GM23248 (cell line): ENCODE measurements at places on chromosomes 1 and 21. TPM values are rescaled to one million over a fixed set of nuclear protein-coding genes. Genes with fewer than 3 reads are reported as not detected.

DNA sequence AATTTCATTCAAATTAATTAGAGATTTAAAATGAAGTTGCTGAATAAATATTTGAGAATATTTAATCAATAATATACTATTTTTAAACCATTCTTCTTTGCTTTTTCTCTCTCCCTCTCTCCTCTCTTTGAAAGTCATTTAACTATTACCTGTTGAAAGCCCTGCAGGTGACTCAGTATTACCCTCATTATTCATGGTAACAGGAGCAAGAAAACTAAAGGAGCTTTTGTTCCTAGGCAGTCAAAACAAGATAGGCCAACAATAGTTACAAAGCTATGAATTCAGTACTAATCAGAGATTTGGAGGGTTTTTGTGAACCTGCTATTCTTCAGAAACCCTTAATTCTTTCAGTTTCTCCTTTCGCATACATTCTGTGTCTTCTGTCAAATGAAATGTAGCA is 721.3 kb upstream of the NCAM2 start:
- no peaks in the 10 kb centered on the region for H3K4me1 ChIP-seq
- H3K27me3 ChIP-seq, result no peaks in the 10 kb centered on the region
- no peak overlapping the region for H3K27ac ChIP-seq

- no peaks in the 10 kb centered on the region for H3K27me3 ChIP-seq
- peak; percentile 72 for DNase-seq
- H3K27ac ChIP-seq, result peak overlapping the region; percentile 18
- no peaks in the 10 kb centered on the region for H3K36me3 ChIP-seq
- peaks cover 22% of the 10 kb centered on the region for H3K4me1 ChIP-seq
Observed at GRCh38 chr1:225482421-225482950, 54.6 kb upstream of the LBR start.

DNA sequence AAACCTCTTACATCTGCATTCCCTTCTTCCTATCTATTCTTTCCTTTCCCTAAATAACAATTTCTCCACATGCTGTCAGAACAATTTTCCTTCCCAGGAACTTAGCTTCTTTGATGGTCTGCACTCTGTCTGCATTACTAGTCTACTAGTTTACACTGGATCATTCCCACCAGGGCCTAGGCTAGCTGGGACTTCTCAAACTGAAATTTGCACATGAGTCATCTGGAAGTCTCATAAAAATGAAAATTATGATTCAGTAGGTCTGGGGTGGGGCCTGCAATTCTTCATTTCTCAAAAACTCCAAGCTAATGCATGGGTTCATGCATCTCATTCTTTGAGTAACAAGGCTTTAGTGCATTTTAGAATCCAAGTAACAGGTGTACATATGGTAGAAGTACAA is 74.2 kb downstream of the GABPA start:
- peak; percentile 36 for DNase-seq
- H3K27me3 ChIP-seq, result no peaks in the 10 kb centered on the region
- no peaks in the 10 kb centered on the region for H3K4me1 ChIP-seq
- H3K27ac ChIP-seq, result no peak overlapping the region
- no peak overlapping the region for H3K4me3 ChIP-seq

DNA sequence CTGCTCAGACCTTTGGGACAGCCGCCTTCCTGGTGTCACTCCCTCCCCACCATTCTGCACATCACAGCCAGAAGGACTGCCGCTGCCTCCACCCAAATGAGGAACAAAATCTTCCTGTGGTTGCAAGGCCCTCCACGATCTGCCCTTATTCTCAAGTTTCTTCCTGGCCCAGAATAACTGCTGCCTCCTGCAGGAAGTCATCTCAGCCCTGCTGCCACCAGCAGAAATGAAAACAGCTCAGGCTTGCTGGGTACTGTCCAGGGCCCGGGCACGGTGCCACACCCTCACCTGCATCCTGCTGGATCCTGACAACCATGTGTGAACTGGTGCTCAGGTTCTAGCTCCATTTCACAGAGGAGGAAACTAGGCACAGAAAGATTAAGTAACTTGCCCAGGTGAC is 2.8 kb downstream of the CLDN19 start:
- H3K36me3 ChIP-seq, result no peaks in the 10 kb centered on the region
- H3K27me3 ChIP-seq, result no peaks in the 10 kb centered on the region
- DNase-seq, result no peak

DNA sequence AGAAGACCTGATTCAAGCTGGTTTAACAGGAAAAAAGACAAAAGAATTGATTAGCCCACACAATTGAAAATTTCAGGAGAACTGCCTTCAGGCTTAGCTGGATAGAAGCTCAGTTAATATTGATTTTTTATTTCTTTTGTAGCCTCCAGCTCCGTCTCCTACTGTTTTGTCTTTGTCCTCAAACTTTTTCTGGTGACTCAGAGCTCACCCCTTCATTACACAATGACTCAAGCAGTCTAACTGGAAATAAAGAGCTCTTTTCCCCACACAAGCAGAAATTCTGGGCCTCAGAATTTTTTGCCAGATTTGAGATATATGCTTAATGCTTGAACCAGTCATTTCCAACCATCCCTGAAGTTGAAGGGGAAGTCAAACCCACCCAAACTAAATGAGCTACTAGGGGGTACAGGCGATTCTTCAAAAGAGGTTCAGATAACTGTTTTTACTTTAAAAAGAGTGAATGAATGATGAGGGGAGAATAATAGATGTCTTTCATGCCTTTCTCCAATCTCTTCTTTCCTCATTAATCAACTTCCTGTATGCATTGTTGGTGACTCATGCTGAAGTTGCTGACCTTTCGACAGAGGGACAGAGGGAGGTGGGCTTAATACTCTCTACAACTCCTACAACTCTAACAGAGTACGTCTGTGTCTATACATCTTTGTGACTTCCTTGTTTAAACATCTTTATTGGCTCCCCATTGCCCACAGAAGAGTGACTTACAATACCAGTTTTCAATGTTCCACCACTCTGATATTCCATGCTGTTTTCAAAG is 6.2 kb upstream of the ACP6 start:
- no peaks in the 10 kb centered on the region for H3K27me3 ChIP-seq
- peaks cover 40% of the 10 kb centered on the region for H3K4me1 ChIP-seq
- peak; percentile 83 for DNase-seq
- peak overlapping the region; percentile 39 for H3K4me3 ChIP-seq

DNA sequence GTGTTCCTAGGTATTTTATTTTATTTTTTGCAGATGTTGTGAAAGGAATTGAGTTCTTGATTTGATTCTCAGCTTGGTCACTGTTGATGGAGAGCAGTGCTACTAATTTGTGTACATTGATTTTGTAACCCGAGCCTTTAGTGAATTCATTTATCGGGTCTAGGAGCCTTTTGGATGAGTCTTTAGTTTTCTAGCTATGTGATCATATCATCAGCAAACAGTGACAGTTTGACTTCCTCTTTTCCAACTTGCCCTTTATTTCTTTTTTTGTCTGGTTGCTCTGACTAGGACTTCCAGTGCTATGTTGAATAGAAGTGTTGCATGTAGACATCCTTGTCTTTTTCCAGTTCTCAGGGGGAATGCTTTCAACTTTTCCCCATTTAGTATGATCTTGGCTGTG is 138.9 kb downstream of the LHX8 start:
- H3K36me3 ChIP-seq, result no peaks in the 10 kb centered on the region
- no peak overlapping the region for H3K4me3 ChIP-seq
- no peaks in the 10 kb centered on the region for H3K4me1 ChIP-seq
- DNase-seq, result no peak
- no peak overlapping the region for H3K27ac ChIP-seq

DNA sequence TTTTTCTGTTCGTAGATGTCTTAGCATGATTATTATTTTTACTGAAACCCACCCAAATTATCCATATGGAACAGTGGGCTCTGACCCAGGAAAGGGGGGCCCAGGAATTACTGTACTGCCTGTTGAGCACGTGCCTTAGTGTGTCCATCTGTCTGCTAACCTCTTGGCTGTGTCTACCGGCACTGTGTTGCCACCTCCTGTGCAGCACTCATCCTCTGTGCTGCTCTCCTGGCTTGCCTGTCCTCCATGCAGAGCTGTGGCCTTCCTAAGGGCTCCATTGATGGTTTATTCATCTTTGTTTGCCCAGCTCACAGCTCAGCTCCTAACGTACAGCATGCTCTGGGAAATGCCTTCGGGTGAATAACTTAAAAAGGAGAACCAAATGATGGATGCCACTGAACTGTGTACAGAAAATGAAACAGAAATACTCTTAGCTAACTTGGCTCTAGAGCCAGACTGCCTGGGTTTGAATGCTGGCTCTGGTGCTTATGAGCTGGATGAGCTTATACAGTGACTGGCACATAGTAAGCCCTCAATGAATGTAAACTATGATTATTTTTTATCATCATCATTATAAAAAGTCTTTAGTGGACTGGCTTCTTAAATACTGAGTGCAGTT is 11.4 kb upstream of the RPTN start:
- peaks cover 27% of the 10 kb centered on the region for H3K27me3 ChIP-seq
- no peak for DNase-seq
- no peak overlapping the region for H3K27ac ChIP-seq
- no peak overlapping the region for H3K4me3 ChIP-seq
- H3K4me1 ChIP-seq, result peaks cover 16% of the 10 kb centered on the region
- no peaks in the 10 kb centered on the region for H3K36me3 ChIP-seq

DNA sequence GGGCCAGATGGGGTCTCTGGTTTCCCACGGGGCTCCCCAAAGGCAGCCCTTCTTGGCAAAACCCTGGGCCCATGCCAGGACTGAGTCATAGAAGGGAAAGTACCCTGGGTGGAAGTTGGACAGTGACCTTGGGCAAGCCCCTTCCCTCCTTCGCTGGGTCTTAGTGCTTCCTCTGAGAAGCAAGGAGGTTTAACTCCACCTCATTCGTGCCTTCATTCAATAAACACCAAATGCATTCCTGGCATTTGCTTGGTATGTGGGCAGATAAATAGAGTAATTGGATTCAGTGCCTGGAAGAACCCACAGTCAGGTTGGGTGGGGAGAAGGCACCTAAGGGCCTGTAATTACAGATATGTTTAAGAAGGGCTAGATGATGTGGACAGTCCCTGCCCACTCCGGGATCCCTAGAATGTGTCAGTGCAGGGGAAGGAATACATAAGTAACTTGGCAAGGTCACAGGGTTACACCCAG is 36.3 kb upstream of the CITED4 start:
- H3K36me3 ChIP-seq, result no peaks in the 10 kb centered on the region
- peak; percentile 18 for DNase-seq
- H3K27ac ChIP-seq, result no peak overlapping the region
- no peaks in the 10 kb centered on the region for H3K27me3 ChIP-seq
- peaks cover 9% of the 10 kb centered on the region for H3K4me1 ChIP-seq
- H3K4me3 ChIP-seq, result no peak overlapping the region

DNA sequence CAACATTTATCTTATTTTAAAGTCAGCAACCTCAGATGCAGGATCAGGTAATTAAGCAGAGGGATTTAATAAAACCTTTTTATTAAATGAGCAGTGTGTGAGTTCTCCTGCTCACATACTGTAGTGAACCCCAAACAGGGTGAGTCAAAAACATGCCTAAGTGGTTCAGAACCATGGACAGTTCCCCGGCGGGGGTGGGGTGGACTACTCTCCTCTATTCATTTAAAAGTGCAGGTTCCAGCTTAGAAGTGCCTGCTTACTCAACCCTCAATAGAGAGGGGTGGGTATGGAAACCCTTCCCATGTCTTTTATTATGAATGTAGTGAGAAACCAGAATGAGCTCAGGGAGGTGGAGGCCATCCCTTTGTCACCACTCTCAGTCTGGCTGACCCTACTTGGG is 397.9 kb downstream of the HHAT start:
- no peaks in the 10 kb centered on the region for H3K27me3 ChIP-seq
- H3K4me3 ChIP-seq, result no peak overlapping the region
- no peaks in the 10 kb centered on the region for H3K4me1 ChIP-seq
- peak; percentile 20 for DNase-seq

- H3K4me3 ChIP-seq, result no peak overlapping the region
- DNase-seq, result no peak
- no peaks in the 10 kb centered on the region for H3K36me3 ChIP-seq
Observed at GRCh38 chr1:207871117-207871649, 39.7 kb downstream of the CD34 start.

GRCh38 chr1:212565079-212565478 is 43.5 kb upstream of the ATF3 start:
- no peaks in the 10 kb centered on the region for H3K36me3 ChIP-seq
- H3K27me3 ChIP-seq, result peaks cover 20% of the 10 kb centered on the region
- H3K4me1 ChIP-seq, result peaks cover 15% of the 10 kb centered on the region

GRCh38 chr21:14382486-14382834 is 486 bp downstream of the HSPA13 start:
- peaks cover 16% of the 10 kb centered on the region for H3K36me3 ChIP-seq
- H3K4me3 ChIP-seq, result peak overlapping the region; percentile 90
- peak; percentile 55 for DNase-seq
- H3K27me3 ChIP-seq, result no peaks in the 10 kb centered on the region
- H3K4me1 ChIP-seq, result peaks cover 32% of the 10 kb centered on the region

GRCh38 chr1:209341146-209341545 is 242.4 kb upstream of the CAMK1G start:
- H3K4me3 ChIP-seq, result no peak overlapping the region
- H3K27me3 ChIP-seq, result no peaks in the 10 kb centered on the region
- no peaks in the 10 kb centered on the region for H3K36me3 ChIP-seq
- no peak overlapping the region for H3K27ac ChIP-seq
- no peaks in the 10 kb centered on the region for H3K4me1 ChIP-seq

DNA sequence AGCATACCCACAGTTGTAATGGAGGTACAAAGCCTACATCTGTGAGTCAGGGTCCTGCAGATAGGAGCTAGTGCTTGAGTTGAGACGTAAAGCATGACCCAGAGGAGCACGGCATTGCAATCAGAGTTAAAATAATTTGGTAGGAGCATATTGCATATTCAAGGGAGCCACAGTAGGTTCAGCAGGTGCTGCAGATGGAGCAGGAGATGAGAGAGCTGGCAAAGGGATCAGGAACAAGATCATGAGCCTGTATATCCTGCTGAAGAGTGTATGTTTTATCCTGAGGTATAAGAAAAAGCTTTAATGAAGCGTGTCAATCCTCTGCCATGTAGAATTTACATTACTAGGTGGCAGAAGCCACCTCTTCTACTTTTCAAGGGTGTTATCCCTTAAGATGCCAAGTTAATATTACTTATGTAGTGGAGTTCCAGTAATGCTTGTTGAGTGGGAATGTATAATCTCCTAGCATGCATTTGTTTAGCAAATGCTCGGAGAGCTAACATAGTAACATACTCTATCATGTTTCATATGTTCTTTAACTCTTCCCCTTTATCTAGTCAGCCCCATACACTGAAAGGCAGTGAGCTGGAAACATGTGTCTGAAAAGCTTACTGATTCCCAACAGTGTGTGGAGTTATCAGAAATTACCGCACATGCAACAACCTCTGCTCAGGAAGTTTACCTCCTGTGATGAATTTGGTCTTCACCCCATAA is 300.3 kb downstream of the GRIK1 start:
- DNase-seq, result no peak
- H3K36me3 ChIP-seq, result no peaks in the 10 kb centered on the region
- no peaks in the 10 kb centered on the region for H3K27me3 ChIP-seq
- no peaks in the 10 kb centered on the region for H3K4me1 ChIP-seq
- H3K4me3 ChIP-seq, result no peak overlapping the region

DNA sequence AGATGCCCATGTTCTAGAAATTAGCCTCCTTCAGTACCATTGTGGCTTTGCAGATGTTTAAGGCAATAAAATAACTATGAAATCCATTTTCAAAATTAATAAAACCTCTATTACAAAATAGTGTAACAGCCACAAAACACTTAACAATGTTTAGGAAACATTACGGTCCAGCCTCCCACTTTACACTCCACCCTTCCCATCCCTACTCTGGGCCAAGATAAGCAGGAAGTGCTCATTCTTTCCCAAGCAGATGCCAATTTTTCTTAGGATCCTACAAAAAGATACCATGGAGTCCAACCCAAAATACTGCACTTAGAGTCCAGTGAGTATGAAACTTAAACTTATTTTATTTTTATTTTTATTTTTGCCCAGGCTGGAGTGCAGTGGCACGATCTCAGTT is 150.8 kb downstream of the NR5A2 start:
- H3K36me3 ChIP-seq, result no peaks in the 10 kb centered on the region
- DNase-seq, result peak; percentile 33
- no peaks in the 10 kb centered on the region for H3K27me3 ChIP-seq
- H3K4me1 ChIP-seq, result peaks cover 38% of the 10 kb centered on the region
- H3K4me3 ChIP-seq, result no peak overlapping the region

CRYAA gene
- not detected in 2 replicates for total RNA-seq

CHRM3 gene
- total RNA-seq, result not detected in 2 replicates

SPRR2A gene
- total RNA-seq, result not detected in 2 replicates

GJA5 gene
- total RNA-seq, result 2.3 and 3.2 TPM in 2 replicates

TBX15 gene
- 32.2 and 38.7 TPM in 2 replicates for total RNA-seq
